ENCODE measurements at places on chromosomes 6 and 20.

DNA sequence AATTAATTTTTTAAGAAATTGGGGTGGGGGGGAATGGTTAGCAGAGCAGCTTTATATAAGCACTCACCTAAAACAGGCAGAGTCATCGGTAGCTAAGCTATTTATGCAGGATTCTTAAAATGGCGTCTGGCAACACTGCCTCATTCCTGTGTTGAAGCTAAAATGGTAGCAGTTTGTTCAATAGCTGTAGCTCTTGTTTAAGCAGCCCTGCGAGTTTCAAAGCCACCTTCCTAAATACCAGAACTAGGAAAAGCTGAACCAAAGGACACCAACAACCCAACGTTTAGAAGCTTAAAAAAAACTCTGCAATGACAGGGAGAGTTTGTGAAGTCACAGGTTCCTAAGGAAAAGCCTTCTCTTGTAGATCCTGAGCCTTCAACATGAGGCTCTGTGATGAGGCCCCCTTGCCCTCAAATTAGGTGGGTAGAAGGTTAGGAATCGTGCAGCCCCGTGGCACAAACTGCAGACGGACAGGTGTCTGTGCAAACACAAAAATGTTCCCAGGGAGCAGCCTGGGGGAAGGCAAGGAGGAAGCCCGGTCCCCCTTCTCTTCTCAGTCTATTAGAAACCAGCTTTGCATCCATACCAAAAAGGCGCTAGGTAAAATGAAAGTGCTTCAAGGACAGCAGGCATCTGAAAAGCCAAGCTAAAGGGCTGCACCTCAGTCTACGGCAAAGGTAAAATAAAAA lies 4.7 kb downstream of the ZMYND8 start:
- peak; percentile 77 for DNase-seq

- DNase-seq, result peak; percentile 27
Observed at GRCh38 chr6:91083211-91083610, 496.3 kb upstream of the MAP3K7 start.

GRCh38 chr6:124463271-124463670 lies 499.0 kb upstream of the RNF217 start:
- peak; percentile 62 for DNase-seq

- no peak for DNase-seq
Observed at GRCh38 chr20:38131588-38132121, 33.4 kb downstream of the TGM2 start.

DNA sequence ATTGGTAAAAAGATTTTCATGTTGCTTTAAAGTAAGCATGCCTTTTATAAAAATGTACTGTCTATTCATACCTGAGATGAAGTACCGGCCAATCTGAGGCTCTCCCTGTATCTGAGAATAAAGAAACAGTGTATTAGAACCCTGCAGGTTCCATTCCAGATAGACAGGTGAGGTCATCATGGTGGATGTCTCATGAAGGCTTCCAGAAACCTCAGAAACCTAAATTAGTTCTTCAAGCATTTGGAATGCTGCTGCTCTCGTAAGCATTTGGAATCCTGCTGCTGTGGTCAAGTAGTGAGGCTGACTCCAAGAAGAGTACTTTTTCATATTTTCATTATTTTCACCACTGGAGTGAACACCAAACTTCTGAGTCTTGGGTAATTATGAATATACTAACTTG lies 642.3 kb downstream of the MAFB start:
- no peak for DNase-seq

- DNase-seq, result peak; percentile 82
Observed at GRCh38 chr6:26536571-26537159, 1.5 kb upstream of the HMGN4 start.

DNA sequence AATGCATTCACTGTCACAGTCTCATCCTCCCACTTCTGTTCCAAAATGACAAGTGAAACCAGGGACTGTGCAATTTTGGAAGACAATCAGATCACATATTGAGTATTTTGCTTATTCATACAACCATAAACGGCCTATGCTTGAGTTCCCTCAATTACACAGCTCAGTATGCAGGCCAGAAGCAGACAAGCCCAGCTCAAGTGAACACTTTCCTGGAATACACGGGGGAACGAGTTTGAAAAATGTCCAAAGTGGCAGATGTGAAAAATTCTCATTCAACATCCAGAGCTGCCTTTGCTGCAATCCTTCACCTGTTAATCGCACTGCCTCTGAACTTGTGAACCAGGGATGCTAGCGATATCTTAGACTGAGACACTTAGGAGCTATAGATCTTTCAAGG lies 190.2 kb downstream of the COL9A1 start:
- DNase-seq, result peak; percentile 4
